Right kidney (tissue), 9 donors: ENCODE measurements at places on chromosomes 7 and 10.

DNA sequence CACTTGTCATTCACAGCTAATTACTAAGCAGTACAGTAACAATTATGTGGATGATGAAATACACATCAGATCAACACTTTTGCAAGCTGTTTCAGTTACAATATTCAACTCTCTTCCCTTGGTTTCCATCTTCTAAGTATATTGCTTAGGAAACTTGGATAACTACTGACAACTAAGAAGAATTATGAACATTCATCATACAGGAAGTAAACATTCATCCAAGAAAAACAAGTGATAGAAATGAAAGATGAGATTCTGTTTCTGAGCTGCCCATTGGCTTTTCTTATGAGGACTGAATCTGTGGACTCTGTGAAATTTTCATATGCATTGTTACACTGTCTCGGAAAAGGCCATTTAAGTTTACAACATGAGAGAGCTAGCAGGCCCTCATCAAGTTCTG is 240.2 kb downstream of the PRKG1 start:
- DNase-seq: no peak

GRCh38 chr7:45447296-45447695 is 126.9 kb upstream of the ADCY1 start:
- DNase-seq: no peak

GRCh38 chr7:141053626-141054025 is 20.2 kb upstream of the TMEM178B start:
- DNase-seq: no peak

- no peak for DNase-seq
Observed at GRCh38 chr7:94974423-94974822, 67.0 kb downstream of the PPP1R9A start.

DNA sequence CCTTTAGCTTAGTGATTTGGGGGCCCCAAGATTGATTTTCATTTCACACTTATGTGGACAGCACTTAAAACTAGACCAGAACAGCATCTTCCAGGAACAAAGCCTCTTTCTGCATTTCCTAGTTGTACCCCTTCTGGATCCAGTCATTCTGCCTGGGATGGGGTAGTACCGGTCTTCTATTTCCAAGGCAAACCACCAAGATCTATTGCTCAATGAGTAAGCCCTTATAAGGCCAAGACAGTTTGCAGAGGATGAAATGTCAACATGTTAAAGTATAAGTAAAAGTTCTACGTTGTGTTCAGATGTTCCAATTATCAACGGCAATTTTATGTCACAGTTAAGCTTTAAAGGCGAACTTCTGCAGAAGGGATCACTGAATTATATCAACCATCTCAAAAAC is 106.9 kb upstream of the ZNF746 start:
- no peak for DNase-seq

GRCh38 chr10:61847087-61847486 is 54.4 kb upstream of the ARID5B start:
- no peak for DNase-seq

DNA sequence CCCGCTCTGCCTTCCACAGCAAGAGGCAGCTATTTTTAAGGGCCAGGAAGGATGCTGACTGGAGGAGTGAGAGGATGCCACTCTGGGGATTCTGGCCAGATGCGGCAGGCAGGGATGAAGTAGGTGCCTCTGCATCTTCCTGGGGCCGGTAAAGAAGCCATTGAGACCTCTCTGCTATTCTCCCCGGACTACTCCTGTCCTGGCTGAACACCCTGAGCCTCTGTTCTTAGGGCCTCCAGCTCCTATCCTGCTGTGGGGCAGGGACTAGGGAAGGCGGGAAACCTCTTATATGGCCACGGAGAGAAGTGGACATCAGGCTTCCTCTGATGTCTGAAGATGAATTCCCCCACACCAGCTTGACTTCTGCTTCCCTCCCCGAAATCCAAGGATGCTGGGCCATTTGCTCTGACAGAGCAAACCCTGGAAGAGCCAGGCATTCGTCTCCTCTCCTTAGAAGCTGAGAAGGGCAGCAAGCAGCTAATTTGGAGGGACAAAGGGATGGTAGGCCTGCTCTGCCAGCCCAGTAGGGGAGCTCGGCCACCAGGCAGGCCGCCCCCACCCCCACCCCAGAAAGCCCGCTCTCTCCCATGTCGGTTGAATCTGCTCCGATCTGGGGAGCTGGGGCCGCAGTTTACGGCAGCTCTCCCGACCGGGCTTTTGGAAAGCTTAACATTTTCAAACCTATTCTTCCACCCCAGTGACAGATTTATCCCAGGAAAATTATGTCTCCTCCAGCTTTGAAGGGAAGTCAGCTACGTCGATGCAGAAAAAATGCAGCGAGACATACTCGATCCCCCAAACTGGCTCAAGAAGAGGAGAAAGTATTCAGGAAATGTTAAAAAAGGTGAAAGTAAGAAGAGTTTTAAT is 2.8 kb downstream of the FGF8 start:
- no peak for DNase-seq

GRCh38 chr10:107144490-107144889 is 20.0 kb downstream of the SORCS1 start:
- no peak for DNase-seq

GRCh38 chr10:78892338-78893176 is 176.2 kb upstream of the ZMIZ1 start:
- no peak for DNase-seq

DNA sequence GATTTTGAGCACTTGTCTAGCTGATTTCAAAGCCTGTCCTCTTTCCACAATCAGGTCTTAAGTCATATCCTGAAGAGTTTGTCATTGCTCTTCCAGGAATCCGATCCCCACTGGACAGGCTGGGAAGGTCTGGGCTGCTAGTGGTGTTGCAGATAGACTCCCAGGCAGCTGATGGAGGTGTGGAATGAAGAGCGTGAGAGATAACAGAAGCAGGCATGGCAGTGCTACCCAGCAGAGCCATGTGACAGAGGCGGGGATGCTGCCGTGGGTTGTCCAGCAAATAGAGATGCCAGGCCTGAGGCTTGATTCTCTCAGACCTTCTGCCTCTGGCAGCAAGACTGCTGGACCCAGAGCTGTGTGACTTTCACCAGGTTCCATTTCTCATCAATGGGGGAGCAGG is 116.5 kb upstream of the EEPD1 start:
- no peak for DNase-seq

DNA sequence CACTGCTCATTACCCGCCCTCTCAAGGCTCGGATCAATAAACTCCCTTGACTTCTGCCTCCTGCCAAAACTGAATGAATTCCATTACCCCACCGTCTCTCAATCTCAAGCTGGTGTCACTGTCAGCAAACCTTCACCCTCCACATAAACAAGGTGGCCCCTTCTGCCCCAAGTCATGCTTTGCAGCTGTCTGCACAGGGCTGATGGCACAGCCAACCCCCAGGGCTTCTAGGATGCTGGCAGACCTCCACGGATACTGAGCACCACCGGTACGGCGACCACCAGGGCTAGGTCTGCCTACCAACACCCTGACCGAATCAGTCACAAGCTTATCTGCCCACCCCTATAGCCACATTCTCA is 46.1 kb downstream of the PARD3 start:
- DNase-seq: no peak

GRCh38 chr10:1425879-1426278 is 311.4 kb downstream of the ADARB2 start:
- DNase-seq: no peak

- DNase-seq: no peak
Observed at GRCh38 chr10:107442035-107442505, 277.6 kb upstream of the SORCS1 start.

DNA sequence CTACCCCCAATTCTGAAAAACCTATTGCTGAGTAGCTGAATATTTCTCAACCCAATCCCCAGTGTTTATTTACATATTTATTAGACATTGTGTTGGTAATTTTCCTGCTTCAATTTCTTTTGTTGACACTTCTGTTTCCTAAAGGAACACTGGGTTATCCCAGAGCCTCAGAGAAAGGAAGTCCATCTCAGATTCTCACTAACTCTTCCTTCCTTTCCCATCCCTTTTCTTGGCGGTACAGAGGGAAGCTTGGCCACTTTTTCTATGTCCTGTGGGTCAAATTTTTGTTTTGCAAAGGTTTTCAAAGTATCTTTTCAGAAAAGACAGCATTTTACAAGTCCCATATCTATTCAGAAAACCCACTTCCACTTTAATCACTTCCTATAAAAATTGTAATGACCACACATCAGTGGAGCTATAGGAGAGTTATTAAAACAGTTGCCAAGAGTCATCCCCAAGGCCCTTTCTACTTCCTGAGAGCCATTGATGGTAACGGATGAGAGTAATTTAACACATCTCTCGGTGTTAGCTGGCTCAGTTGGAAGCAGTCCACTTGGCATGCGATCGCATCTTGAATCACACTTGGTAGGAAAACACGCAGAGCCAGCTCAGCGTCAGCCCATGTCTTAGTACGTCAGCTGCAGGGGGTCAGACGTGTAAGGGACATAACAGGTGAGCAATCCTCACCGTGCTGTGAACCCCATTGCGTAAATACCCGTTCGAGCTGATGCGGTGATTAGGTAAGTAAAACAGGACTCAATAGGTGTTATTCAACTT is 231.1 kb upstream of the ADARB2 start:
- DNase-seq: no peak

DNA sequence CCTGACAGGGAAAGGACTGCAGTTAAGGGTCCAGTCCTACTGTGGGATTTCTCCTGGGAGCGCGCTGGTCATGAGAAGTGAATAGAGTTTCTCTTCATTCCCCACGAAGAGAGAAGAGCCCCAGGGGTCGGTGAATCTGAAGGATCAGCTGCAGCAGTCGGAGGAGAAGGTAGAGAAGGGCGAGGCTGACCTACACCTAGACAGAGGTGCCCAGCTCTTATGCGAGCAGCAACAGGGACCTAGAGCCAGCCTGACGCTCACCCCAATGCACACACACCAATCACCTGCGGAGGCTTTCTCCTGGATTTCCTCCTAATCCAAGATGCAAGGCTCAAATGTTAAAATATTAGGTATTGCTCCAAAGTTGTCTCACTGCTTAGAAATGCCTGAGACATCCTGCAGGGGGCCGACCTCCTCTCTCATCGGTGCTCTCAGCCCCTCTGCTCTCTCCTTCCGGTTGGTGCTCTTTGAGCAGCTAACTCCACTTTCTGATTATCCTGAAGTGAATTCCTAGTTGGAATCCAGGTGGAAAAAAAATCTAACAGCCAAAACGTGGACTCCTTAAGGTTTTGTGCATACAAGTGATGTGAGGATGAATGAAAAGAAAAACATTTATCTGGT is 176.4 kb downstream of the AHR start:
- DNase-seq: no peak

GRCh38 chr7:49883933-49884332 is 110.5 kb downstream of the VWC2 start:
- no peak for DNase-seq
